Type B pancreatic cell (in vitro differentiated cells): ENCODE measurements at places on chromosomes 4 and X. TPM values are rescaled to one million over a fixed set of nuclear protein-coding genes. Genes with fewer than 3 reads are reported as not detected.

Gene FRG2
- total RNA-seq, result not detected in 2 replicates

Gene GPC3
- 192 and 628 TPM in 2 replicates for total RNA-seq

Gene GPR119
- 11.9 and 21.9 TPM in 2 replicates for total RNA-seq

Gene SH2D1A
- total RNA-seq, result not detected in 2 replicates

- DNase-seq, result no peak
Measured at GRCh38 chr4:105075045-105075444, 71.6 kb upstream of the TET2 start.

DNA sequence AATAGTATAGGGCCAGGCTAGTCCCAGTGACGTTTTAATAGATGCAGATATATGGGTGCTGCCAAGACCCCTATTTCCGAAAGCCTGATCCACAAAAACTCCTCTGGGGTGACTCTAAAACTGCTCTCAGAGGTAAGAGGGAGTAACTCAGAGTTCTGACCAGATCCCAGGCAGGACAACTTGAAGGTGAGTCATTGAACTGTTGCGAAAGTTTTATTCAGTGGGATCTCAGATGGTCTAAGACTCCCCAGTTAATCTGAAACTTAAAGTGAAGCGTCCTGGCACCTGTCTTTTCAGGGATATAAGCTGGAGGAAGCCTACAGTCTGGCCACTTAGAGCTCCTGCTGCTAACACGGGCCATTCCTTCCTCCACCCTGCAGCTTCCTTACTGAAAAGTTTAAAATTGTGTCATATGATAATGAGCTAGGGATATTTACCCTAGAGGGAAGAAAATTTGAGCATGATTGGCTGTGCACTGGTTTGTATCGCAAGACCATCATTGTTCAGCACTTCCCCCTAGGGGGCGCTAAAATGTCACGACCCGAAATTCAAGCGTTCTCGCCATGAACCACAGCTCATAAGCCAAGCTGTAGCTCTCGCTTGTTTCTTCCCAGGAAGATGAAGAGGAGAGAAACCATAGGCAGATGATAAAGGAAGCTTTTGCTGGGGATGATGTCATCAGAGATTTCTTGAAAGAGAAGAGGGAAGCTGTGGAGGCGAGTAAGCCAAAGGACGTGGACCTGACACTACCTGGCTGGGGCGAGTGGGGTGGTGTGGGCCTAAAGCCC, 19.5 kb downstream of the UTP14A start:
- peak; percentile 74 for DNase-seq

DNA sequence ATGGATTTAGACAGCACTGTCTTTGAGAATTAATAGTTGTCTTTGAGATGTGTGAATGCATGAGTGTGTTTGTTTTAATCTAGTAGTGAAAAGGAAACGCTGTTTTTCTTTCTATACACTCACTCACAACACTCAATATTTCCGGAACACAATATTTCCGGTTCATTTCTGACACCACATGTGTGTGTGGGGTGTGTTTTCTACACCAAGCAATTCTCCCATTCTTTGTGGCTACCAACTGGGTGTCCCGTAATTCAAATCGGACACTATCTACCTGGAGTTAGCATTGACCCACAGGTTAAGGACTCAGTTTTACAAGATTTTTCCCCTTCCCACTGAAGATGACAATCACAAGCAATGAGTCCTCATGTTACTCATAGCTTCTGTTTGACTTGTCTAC, 113.9 kb downstream of the SNCA start:
- no peak for DNase-seq

DNA sequence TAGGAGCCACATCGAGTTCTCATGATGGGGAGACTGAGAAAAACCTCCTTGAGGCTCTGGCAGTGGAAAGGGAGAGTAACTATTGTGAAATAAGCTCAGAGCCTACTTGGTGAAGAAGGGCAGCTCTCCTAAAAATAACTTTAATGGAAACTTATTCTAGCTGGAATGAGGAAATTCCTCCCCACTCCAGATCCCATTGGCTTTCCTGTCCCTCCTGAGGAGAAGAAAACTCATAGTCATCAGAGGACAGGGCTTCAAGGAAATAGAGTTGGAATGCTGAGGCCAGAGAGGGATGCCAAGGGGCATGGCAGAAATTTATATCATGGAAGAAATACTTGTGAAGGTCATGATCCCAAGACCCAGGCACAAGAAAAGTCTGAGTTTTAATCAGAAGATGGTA, 70.7 kb upstream of the TAPT1 start:
- no peak for DNase-seq

DNA sequence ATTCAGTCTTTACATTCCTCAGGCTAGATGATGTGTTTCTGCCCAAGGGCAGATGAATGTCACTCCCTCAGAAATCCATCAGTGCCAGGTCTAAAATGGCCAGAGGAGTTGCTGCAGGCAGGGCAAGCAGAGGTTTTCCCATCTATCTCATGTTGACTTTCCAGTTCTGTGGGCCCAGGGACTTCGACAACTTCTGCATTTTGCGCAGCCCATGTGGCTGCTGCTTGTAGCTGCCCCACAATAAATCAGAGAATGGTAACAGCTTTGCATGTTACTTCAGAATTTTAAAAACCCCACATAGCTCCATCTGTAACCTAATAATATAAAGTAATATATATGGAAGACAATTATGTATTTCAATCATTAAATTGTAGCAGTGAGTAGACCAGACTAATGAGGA, 1367.7 kb upstream of the AGA start:
- no peak for DNase-seq

DNA sequence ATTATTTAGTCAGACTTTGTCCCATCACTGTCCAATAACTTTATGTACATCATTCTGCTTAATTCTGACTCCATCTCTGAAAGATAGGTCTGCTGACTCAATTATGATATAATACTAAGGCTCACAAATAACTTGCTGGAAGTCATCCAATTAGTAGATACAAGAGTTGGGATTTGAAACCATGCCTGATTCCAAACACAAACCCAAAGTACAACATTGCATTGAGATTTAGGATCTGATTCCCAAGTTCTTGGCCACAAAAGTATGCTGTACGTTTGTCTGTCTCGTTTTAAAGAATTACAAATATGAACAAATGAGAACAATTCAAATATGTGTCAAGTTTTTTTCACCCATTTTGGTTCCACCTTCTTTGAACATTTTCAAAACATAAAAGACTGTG, 108.8 kb downstream of the AMELX start:
- no peak for DNase-seq

DNA sequence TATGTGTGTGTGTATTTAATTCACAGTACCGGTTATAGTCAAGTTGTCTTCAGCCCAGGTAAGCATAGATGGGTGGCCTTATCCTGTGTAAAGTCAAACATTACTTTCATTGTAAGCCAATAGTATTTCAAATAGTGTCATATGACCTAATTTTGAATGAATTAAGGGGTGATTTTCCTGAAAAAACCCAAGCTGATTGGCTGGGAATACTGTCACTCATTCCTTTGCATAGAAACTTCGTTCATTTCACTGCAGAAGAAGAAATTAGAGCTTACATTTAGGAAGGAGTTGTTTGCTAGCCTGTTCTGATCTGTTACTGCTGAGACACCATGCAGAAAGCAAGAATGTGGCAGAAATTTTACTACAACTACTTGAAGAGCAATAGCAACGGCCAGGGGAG, 45.4 kb downstream of the SMARCAD1 start:
- no peak for DNase-seq

DNA sequence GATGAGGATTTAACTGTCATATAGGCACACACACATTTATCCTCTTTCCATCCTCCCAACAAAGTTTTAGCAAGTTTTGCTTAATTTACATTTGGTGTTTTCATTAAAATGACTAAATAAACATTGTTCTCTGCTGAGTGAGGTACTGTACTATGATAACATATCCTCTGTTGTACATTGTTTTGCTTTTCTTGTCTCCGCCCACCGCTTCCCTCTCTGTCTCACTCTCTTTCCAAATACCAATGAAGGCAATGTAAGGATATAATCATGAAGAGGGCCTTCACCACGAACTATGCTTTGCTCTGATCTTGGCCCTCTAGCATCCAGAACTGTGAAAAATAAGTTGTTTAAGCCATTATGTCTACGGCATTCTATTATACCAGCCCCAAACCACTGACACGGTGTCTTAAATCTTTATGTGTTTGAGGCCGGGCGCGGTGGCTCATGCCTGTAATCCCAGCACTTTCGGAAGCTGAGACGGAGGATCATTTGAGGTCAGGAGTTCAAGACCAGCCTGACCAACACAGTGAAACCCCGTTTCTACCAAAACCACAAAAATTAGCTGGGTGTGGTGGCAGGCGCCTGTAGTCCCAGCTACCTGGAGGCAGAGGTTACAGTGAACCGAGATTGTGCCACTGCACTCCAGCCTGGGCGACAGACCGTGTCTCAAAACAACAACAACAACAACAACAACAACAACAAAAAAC, 65.3 kb downstream of the HPRT1 start:
- DNase-seq, result no peak

DNA sequence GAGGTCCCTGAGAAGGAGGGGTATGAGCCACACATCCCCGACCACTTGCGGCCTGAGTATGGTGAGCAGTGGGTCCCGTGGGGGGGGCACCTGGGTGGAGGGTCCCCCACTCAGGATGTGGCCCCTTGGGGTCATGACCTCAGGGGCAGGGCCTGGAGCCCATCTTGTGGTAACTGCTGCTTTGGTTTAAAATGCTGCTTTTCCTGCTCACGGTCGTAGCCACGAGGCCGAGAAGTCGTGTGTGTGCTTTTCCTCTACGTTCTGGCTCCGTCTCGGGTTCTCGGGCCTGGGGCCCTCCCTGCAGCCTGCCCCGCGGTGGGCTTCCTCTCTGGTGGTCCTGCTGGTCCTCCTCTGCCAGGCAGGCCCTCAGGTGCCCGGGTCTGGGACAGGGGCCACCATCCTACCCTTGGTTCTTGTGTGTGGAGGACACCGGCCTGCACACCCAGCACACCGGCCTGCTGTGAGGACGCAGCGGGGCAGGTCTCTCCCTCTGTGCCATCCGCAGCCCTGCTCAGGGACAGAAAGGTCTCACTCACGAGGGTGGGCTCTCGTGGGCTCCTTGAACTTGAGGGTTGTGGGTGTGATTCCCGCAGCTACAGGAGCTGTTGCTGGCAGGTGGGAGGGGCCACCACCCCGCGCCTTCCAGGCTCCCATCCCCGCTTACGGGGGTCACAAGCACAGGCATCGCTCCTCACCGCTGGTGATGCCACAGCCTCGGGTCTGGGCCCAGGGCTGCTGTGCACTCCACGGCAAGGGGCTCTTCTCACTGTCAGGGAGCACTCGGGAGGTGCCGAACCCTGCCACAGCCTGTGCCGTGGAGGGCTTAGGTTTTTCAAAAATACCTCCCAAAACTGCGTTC, 19.6 kb downstream of the UVSSA start:
- DNase-seq, result no peak

GRCh38 chr4:73208376-73208775, 50.2 kb downstream of the ANKRD17 start:
- DNase-seq, result no peak

GRCh38 chrX:54560411-54560810, 30.4 kb downstream of the GNL3L start:
- DNase-seq, result peak; percentile 20
